ENCODE measurements at places on chromosomes 1 and 21.

DNA sequence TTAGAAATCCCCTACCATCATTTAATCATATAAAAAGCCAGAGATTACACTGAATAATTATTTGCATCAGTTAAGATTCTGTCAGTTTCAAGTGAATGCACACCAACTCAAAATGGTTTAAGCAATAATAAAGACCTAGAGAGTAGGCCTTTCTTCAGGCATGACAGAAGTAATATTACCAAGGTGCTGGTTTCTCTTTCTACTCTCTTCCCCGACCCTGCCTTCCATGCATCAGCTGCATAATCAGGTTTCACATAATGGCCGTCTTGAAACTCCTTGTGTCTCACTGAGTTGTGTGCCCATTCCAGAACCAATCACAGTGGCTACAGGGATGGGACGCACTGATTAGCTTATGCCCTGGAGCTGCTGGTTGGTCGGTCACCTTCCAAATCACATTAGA is 103.5 kb upstream of the SERTAD4 start:
- no peak for DNase-seq

GRCh38 chr1:205986292-205986691 is 16.9 kb downstream of the RAB7B start:
- DNase-seq = no peak

- no peak for DNase-seq
Observed at GRCh38 chr21:42830456-42831455, 48.6 kb downstream of the WDR4 start.

DNA sequence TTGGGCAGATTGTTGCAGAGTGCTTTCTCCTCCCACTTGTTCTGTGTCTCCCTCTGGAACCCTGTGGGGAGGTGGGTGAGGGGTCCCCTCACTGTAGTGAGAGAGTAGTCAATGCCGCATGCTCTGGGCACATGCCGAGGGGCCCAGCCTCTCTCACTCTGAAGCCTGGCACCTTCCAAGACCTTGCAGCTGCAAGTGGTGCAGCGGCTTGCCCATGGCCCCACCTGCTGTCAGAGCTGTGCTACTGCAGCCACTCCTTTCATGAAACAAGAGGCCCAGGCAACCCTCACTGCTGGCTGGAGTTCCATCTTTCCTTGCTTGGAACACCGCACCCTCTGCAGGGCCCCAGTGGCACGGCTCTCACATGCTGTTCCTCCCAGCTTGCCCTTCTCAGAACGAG is 58.4 kb upstream of the COL6A1 start:
- DNase-seq = peak; percentile 41

DNA sequence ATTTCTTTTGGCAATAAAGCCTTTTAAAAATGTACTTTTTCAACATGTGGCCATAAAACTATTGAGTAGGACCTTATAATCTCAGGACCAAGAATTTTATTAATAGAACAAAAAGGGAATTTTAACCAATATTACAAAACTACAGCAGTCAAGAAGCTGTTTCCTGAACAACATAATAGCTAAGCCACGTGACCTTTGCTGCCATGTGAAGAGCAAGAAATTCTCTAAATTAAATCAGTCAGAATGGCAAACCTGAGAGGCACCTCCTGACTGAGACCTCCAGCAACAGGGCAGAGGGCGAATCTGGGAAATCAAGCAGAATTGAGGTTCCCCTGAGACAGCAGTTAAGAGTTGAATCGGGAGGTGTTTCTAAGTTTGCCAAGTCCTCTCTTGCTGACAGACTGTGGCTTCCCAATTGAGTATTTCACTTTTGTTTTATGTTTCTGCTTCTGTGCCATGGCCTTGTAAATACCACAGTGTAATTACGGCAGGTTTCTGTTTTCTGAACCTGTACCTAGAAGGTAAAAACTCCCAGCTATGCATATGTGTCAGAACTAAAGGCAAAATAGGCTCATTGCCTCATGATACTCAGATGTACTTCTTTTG is 358.4 kb downstream of the NTNG1 start:
- no peak for DNase-seq

- DNase-seq = no peak
Observed at GRCh38 chr1:119779869-119780356, 11.2 kb upstream of the HMGCS2 start.

- DNase-seq = peak; percentile 8
Observed at GRCh38 chr21:37159053-37159776, 86.2 kb downstream of the TTC3 start.

- DNase-seq = peak; percentile 17
Observed at GRCh38 chr1:167935216-167936067, 1.0 kb upstream of the DCAF6 start.

DNA sequence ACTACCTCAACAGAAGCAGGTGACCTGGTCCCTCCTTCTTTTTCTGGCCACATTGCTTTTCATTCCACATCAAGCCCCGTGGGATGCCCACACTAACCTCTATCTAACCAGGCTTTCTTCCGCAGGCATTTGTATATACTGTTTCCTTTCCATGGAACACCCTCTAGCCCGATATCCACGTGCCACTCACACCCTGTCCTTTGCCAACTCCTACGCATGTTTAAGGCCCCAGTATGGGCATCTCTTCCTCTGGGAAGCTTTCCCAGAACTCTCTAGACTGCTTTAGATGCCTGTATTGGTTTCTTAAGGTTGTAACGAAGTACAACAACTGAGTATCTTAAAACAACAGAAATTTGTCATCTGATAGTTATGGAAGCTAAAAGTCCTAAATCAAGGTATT is 121.0 kb downstream of the TNR start:
- no peak for DNase-seq

- no peak for DNase-seq
Observed at GRCh38 chr1:21822349-21822748, 10.3 kb downstream of the LDLRAD2 start.
